ENCODE measurements at places on chromosomes 1 and 21.

GRCh38 chr1:179164494-179164893 lies 65.0 kb downstream of the ABL2 start:
- no peak for DNase-seq

DNA sequence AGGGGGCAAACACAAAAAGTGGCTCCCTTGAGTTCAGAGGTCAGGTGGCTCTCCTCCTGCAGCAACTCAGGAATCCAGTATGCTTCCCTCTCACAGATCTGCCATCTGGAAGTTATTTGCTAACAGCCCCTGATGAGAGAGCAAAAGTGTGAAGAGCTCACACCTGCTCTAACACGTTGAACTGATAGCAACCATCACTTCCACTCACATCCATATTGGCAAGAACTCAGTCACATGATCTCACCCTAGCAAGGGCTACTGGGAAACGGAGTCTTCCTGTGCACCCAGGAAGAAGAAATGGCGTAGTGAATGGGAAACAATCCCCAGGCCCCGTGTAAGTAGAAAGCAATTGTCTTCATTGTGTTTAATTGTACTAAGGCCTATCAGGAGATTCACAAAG lies 20.7 kb upstream of the SLC45A1 start:
- no peak for DNase-seq

GRCh38 chr1:248627971-248628844 lies 6.7 kb downstream of the OR2T11 start:
- DNase-seq, result no peak

DNA sequence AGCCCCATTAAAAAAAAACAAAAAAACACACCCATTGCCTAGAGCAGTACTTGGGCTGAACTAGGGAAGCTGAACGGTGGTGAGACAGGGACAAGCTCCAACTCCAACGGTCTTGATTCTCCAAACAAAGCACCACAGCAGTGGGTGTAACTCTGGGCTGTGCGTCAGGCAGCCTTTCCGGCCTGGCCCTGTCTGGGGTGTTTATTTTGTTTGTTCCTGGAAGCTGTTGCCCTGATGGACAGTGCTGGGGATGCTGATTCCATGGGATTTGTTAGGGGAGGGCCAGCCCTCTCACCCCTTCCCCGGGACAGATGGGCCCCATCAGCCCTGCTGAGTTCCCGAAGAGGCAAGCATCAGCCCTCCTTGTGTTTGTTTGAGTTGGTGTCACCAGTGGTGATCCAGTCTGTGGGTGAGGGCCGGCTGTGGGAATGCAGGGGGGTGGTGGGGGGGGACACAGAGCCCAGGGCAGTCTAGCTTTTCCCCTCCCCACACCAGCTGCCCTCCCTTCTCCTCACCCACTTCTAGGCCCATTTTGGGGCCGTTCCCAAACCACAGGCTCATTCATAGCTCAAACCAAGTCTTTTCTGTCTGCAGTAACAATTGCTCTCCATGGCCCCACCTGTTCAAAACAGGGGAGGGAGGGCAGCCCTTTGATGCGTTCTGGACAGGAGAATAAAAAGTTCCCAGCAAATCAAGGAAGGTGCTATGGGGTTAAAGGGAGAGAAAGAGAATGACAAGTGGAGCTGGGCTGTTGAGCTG lies 4.5 kb downstream of the WNT2B start:
- DNase-seq, result no peak

DNA sequence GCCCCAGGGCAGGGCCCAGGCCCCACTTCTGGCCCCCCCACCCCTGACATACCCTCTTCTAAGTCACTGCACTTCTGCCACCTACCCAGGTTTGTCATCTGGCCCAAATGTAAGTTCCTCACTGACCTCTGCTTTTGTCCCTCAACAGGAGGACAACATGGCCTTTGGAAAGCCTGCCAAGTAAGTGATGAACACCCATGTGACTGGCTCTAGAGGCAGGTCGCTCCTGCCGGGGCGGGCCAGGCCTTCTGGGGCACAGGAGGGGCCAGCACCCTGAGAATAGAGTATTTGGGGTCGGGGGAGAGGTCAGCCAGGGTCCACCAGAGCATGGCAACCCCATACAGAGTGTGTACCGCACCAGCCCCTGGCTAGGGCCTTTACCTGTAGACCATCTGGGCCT lies 9.9 kb upstream of the SYTL1 start:
- no peak for DNase-seq

- DNase-seq, result no peak
Observed at GRCh38 chr1:159898527-159898926, 1.4 kb downstream of the CFAP45 start.

- no peak for DNase-seq
Observed at GRCh38 chr1:12076425-12077005, 13.4 kb downstream of the TNFRSF8 start.

DNA sequence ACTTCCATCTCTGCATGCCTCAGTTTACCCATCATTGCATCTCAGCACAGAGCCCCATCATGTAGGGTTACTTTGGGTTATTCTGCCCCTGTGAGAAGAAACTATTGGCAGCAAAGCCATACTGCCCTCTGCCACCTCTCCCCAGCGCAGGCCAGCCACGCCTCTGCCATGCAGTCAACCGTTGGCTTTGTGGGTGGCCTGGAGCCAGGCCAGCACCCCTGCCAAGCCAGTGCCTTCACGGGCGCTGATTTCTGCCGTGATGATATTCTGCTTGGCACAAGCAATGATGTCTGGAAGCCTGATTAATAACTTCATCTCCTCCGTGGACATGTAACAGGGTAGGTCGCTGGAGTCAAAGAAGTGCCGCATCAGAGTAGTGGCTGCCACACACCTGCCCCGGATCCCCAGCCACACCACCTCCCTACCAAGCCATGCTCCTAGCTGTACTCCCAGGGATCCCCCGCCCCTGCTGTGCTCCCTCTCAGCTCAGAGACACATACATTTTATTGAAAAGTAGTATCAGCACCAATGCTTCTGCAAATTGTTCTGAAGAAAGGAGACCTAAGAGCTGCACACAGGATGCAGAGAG lies 15.0 kb upstream of the CEP85 start:
- DNase-seq, result no peak

DNA sequence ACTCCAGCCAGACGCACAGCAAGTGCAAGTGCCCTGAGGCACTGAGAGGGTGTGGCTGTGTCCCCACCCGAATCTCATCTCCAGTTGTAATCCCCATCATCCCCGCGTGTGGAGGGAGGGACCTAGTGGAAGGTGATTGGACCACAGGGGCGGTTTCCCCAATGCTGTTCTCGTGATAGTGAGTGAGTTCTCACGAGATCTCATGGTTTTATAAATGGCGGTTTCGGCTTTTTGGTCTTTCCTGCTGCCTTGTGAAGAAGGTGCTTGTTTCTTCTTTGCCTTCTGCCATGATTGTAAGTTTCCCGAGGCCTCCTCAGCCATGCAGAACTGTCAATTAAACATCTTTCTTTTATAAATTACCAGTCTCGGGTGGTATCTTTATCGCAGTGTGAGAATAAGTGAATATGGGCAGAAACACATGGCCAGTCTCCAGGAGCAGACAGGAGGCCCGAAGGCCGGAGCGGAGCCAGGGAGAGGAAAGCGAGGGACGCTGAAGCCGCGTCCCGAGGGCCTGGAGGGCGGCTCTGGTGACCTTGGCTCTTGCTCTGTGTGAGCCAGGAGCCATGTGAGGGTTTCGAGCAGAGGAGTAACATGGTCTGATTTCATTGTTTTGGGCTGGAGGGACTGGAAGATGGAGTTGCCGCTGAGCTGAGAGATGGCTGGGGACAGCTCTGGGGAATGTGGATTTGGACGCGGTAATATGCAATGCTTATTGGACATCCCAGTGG lies 76.0 kb upstream of the C1orf174 start:
- DNase-seq, result no peak

GRCh38 chr1:181545395-181545794 lies 62.1 kb downstream of the CACNA1E start:
- DNase-seq, result no peak

DNA sequence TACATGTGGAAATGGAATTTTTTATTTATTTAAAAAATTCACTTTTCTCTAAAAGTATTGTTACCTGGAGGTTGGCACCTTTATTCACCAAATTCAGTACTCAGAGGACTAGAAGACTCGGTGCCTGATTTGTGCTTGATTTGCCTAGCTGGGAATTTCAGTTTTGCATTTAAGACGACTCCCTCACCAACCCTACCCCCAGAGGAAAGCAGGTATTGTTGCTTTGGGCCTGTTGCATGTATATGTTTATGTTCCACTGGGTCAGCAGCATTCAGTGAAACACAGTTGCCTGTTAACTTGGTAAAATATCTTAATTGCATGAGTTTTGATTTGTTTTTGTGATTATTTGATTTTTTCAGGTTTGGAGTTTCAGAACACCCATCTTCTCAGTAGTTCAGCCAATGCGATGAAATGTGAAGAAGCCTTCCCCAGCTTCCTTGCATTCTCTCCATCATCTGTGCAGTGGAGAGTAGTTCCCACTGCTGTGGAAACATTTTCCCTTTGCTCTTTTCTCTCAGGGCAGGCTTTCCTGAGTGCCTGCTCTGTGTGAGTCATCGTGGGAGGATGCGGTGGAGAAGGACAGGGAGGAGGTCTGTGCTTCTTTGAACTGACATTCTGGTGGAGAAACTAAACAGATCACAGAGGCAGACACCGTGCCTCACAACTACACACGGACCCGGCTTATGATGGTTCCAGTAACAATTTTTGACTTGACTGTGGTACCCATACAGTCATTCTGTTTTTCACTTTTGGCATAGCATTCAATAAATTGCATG lies 6.4 kb downstream of the ADARB1 start:
- DNase-seq, result no peak

DNA sequence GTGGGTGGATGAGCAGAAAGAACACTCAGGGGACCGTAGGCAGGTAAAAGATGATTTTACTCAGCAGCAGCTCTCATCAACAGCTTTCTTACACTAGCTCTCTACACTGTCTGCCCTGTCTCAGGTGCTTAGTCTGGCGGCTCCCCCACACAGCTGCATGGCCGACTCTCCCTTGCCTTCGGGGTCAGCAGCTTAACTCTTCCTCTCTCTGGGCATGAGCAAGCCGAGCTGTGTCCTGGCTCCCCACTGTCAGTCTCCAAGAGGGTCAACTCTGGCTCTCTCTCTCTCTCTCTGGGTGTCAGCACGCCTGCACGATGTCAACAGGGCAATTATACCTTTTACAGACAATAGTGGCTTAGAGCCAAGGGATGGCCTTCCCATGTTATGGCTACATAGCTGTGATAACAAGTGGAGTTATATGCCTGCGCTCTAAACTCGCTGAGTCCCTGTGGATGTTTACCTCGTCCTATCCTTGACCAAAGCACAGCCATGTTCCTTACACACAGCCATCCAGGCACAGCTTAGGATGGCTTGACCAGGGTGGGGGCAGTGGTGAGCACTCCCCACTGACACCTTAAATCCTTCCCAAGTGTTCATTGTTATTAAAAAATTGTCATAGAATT lies 3.1 kb upstream of the BCL10 start:
- DNase-seq, result no peak

GRCh38 chr1:221696027-221696426 lies 45.9 kb downstream of the DUSP10 start:
- no peak for DNase-seq

DNA sequence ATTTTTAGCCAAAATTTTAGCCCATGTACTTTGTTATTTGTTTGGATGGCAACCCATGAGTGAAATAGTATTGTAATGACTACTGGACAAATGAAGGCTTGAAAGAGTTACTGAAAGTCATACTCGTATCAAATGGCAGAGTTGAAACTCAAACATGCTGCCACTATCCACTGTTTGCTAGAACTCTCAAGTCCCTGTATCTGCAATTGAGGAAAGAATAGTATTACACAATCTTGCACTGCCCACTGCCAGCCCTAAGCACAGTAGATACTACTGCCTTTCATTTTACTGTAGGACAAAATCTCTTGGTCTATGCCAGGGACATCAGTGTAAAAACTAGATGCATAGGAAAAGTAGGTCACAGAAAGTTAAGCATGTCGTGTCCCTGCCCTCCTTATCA lies 581.1 kb upstream of the PLXNA2 start:
- no peak for DNase-seq

GRCh38 chr1:228852511-228853088 lies 117.3 kb downstream of the RHOU start:
- no peak for DNase-seq

DNA sequence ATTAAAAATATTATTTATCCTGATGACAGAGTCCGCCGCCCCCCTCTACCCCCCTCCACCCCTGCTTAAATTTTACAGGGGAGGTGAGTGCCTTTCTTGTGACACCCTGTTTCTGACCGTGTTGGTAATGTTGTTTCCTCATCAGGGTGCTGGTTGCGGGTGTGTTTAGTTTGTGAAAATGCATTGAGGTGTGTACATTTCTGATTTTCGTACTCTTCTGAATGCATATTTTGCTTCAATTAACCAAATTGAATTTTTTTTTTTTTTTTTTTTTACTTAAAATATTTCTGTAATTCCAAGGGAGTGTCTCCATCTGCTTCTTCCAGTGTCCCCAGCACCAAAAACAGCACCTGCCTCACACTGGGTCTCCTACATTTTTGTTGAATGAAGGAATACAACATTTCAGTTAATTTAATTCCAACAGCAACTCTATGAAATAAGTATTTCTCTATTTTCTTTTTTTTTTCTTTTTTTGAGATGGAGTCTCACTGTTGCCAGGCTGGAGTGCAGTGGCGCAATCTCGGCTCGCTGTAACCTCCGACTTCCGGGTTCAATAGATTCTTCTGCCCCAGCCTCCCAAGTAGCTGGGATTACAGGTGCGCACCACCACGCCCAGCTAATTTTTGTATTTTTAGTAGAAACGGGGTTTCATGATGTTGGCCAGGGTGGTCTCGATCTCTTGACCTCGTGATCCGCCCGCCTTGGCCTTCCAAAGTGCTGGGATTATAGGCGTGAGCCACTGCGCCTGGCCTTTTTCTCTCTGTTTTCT lies 5.6 kb upstream of the SLC2A1 start:
- no peak for DNase-seq

DNA sequence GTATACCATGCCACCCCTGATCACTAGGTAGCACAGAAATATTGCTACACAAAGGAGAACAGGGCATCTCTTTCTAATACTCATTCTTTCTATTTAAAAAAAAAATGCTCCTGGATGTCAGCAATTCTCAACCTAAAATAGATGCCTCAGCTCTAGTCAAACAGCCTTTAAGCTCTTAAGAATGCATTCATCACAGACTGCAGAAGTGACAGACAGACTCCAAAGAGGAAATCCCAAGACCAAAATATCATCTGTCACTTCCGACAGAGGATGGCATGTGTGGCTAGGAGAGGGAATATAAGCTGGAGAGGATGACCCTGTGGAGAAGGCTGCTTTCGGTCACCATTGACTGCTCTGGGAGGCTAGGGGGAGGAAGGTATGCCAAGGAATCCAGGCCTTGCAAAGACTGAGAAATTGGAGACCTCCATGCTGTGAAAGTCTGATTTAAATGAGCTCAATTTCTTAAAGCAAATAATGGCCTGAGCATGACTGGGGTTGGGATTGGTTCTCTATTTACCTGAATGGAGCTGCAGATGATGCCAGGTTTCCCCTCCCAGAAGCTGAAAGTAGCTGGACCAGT lies 277.4 kb downstream of the BRINP2 start:
- DNase-seq, result no peak

- DNase-seq, result no peak
Observed at GRCh38 chr1:111220302-111220890, 7.1 kb upstream of the CHI3L2 start.

DNA sequence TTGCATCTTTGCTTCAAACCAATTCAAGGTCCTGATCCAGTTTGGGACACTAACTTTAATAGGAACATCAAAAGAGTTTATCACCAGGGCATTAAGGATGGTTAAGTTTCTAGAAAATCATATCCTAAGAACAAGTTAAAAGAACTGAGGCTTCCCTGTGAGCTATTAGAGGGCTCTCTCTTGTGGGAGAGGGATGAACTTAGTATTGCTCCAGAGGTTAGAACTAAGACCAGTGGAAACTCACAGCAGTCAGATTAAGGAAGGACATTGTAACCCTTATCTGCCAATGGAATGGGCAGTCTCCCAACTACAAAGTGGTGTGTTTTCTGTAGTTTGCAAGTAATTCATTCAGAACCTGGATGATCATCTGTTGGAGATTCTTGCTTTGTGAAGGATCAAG lies 36.8 kb downstream of the UBE2U start:
- no peak for DNase-seq
